Endodermal cell (in vitro differentiated cells): ENCODE measurements at places on chromosomes 1 and 21. TPM values are rescaled to one million over a fixed set of nuclear protein-coding genes. Genes with fewer than 3 reads are reported as not detected.

DNA sequence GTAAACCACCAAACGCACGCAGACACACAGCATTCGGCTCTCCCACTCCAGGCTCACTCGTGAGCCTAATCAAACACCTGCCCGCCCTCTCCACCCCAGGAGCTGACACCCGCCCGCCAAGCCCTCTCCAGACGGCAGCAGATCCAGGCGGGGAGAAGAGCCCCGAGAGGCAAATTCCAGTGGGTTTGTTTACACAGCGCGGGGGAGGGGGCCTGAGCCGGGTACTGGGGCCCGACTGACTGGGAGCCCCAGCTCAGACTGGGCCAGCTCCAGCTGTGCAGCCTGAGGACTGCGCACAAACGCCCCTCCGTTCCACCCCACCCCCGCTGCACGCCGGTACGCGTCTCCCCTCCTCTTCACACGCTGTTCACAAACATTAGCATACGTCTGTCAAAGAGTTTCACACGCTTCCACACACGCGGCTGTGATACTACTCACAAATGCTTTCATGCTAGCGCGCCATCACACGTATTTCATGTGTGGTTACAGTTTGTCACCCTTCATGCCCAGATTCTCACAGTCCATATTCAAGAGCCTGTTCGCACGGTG, 1.0 kb upstream of the EFNA1 start:
- peaks cover 17% of the 10 kb centered on the region for H3K4me1 ChIP-seq
- peak; percentile 81 for DNase-seq
- peak overlapping the region; percentile 78 for H3K4me3 ChIP-seq
- no peak overlapping the region for H3K27ac ChIP-seq

Gene SPRR2G
- not detected in 2 replicates for total RNA-seq

Gene PRRX1
- total RNA-seq: not detected in 3 replicates

DNA sequence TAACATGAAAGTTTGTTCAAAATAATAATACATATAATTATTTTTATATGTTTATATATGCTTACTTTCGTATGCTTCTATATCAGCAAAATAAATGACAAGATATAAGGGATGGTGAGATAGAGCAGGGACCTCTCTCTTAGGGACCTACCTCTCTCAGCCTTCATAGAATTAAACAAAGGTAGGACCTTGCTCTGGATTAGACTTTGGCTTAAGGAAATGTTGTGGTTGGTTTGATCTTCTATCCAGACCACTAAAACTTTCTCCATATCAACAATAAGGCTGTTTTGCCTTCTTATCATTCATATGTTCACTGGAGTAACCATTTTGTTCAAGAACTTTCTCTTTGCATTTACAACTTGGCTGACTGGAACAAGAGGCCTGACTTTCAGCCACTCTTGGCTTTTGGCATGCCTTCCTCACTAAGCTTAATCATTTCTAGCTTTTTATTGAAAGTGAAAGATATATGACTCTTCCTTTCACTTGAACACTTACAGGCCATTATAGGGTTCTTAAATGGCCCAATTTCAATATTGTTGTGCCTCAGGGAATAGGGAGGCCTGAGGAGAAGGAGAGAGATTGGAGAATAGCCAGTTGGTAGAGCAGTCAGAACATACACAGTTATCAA, 14.4 kb downstream of the FRRS1 start:
- peaks cover under 1% of the 10 kb centered on the region for H3K4me1 ChIP-seq
- no peak for DNase-seq
- no peak overlapping the region for H3K4me3 ChIP-seq
- H3K36me3 ChIP-seq: peaks cover 6% of the 10 kb centered on the region
- H3K27ac ChIP-seq: no peak overlapping the region

GRCh38 chr1:35499652-35500176, 57.5 kb downstream of the KIAA0319L start:
- H3K4me3 ChIP-seq: no peak overlapping the region
- no peaks in the 10 kb centered on the region for H3K27me3 ChIP-seq
- H3K27ac ChIP-seq: no peak overlapping the region
- H3K36me3 ChIP-seq: peaks cover 5% of the 10 kb centered on the region
- DNase-seq: peak; percentile 51
